Lung (tissue), 17 donors: ENCODE measurements at places on chromosomes 3 and 15. TPM values are rescaled to one million over a fixed set of nuclear protein-coding genes. Genes with fewer than 3 reads are reported as not detected.

ADAMTSL3 gene
- total RNA-seq = 58.2 TPM

- H3K4me3 ChIP-seq = no peak overlapping the region
- no peak for DNase-seq
- peaks cover 12% of the 10 kb centered on the region for H3K4me1 ChIP-seq
- H3K27ac ChIP-seq = no peak overlapping the region
- no peaks in the 10 kb centered on the region for H3K36me3 ChIP-seq
- H3K27me3 ChIP-seq = no peaks in the 10 kb centered on the region
Observed at GRCh38 chr3:67383379-67383778, 271.0 kb downstream of the SUCLG2 start.

LEKR1 gene
- total RNA-seq = 5.4 TPM

GOLGA8N gene
- total RNA-seq = 19.0 TPM

EFHB gene
- 6.0 TPM for total RNA-seq

DNA sequence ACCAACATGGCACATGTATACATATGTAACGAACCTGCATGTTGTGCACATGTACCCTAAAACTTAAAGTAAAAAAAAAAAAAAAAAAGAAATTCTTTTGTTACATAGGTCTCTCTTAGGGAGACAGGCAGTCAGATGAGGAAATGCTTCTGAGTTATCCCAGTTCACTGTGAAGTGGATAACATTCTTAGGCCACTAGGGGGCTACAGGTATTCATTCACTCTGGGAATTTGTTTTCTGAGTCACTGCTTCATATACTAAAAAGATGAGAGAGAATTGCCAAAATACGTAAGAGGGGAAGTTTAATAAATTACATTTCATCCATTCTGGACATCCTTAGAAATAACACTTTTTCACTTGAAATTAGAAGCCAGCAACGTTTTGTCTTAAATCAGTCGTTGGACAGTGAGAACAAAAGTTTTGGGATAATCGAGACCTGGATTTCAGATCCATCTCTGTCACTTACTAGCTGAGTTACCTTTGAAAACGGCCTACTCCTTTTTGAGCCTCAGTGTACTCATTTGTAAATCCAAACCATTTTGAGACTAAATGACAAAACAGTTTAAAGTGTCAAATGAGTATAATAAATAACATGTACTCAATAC, 738.4 kb upstream of the ALCAM start:
- peak; percentile 45 for DNase-seq
- no peaks in the 10 kb centered on the region for H3K36me3 ChIP-seq
- H3K27ac ChIP-seq = no peak overlapping the region
- H3K27me3 ChIP-seq = no peaks in the 10 kb centered on the region
- H3K4me3 ChIP-seq = no peak overlapping the region

DNA sequence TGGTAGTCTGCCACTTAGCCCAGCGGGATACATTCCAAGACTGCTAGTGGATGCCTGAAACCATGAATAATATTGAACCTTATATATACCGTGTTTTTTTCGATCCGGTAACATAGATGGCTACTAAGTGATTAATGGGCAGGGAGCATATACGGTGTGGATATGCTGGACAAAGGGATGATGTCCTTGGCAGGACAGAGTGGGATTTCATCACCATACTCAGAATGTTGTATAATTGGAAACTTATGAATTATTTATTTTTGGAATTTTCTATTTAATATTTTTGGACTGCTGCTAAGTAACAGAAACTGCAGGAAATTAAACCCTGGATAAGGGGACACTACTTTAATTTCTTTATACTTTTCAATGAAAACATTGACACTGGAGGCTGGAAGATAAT, 53.2 kb downstream of the ASTE1 start:
- no peak overlapping the region for H3K27ac ChIP-seq
- H3K36me3 ChIP-seq = peaks cover 14% of the 10 kb centered on the region
- H3K27me3 ChIP-seq = no peaks in the 10 kb centered on the region
- no peak overlapping the region for H3K4me3 ChIP-seq
- no peak for DNase-seq

DNA sequence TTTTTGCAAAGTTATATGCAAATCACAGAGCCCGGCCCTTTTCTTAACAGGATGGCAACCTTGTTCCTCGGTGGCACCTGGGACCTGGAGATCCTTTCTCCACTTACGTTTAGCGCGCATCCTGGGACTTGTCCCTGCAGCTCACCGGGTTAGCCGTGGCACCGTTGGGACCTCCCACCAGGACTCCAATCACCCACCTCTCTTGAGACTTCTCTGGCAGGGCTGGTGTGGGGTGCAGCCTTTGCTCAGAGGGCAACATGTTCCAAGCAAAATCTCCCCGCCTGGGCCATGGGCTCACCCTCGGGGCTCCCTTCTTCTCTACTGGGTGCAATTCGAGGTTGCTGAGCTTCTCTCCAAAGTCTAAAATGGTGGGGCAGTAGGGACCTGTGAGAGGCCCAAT, 211.9 kb upstream of the UMPS start:
- no peaks in the 10 kb centered on the region for H3K4me1 ChIP-seq
- no peaks in the 10 kb centered on the region for H3K36me3 ChIP-seq
- no peak overlapping the region for H3K27ac ChIP-seq
- H3K27me3 ChIP-seq = no peaks in the 10 kb centered on the region
- no peak overlapping the region for H3K4me3 ChIP-seq

- peak overlapping the region; percentile 71 for H3K27ac ChIP-seq
- DNase-seq = no peak
- H3K4me1 ChIP-seq = peaks cover 10% of the 10 kb centered on the region
- no peak overlapping the region for H3K4me3 ChIP-seq
Observed at GRCh38 chr15:92803536-92803851, 96.6 kb upstream of the CHD2 start.

- H3K27ac ChIP-seq = no peak overlapping the region
- no peak overlapping the region for H3K4me3 ChIP-seq
- no peaks in the 10 kb centered on the region for H3K36me3 ChIP-seq
- DNase-seq = peak; percentile 57
- H3K27me3 ChIP-seq = no peaks in the 10 kb centered on the region
- H3K4me1 ChIP-seq = no peaks in the 10 kb centered on the region
Observed at GRCh38 chr3:115040673-115041286, 106.3 kb downstream of the ZBTB20 start.
